ENCODE measurements at places on chromosomes 12 and 14.

DNA sequence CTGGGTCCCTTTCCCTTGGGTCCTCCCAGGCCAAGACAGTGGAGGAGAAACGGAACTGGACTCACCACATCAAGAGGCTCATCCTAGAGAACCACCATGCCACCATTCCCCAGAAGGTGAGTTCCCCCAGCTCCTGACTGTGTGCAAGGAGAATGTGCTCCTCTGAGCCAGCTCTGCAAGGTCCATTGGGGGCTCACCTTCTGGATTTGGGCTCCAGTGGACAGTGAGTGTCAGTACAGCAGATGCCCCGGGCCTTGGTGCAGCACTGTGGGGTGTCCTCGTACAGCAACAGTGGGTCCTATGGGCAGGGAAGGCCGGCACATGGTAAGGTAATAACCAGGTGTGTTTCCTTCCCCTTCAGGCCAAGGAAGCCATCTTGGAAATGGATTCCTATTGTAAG is 27.8 kb downstream of the PLEKHG3 start:
- DNase-seq, result no peak

- DNase-seq, result peak; percentile 45
Observed at GRCh38 chr14:35365130-35366055, 39.2 kb downstream of the NFKBIA start.

GRCh38 chr12:6135071-6135470 is 10.6 kb upstream of the VWF start:
- DNase-seq, result no peak

- DNase-seq, result no peak
Observed at GRCh38 chr14:30532264-30532663, 26.7 kb upstream of the G2E3 start.

DNA sequence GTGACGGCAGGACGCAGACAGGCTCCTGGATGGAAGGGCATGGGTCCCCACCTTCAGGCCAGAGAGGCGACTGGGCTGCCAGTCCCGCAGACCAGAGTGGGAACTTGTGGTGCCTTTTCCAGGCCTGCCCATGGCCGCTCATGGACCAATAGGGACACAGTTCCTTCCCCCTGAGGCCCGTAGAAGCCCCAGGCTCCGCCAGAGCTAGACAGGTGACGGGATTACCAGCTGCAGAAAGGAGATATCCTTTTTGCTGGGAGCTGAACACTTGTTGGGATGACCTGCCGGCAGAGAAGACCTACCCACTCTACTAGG is 73.6 kb upstream of the RASSF8 start:
- DNase-seq, result no peak

GRCh38 chr14:56378475-56378877 is 201.1 kb upstream of the TMEM260 start:
- DNase-seq, result no peak

- no peak for DNase-seq
Observed at GRCh38 chr12:40988824-40989223, 199.3 kb upstream of the PDZRN4 start.

- DNase-seq, result no peak
Observed at GRCh38 chr12:109098183-109098604, 797 bp downstream of the UNG start.

DNA sequence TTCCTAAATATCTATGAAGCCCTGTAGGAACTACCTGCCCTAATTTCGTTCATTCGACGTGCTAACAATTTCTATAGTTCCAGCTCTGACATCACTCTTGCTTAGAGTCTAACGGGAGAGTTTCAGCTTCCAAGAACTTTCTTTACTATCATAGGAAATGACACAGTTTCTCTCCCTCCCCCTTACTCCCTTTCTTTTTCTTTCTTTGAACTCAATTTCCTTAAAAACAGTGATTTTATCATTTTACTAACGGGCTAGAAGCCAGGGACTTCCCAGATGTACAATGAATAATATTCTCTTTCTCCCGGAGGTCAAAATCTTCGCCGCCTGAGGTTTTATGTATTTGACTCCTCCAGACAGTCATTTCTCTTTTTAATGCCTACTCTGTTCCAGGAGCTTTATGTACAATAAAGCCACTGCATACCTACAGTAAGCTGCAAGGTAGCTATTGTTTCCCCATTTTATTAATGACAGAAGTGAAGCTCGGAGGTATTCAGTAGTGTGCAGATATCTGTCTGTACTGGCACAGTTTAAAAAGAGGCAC is 15.7 kb downstream of the SMCO2 start:
- no peak for DNase-seq

GRCh38 chr14:102786768-102787167 is 9.5 kb downstream of the TRAF3 start:
- DNase-seq, result no peak

DNA sequence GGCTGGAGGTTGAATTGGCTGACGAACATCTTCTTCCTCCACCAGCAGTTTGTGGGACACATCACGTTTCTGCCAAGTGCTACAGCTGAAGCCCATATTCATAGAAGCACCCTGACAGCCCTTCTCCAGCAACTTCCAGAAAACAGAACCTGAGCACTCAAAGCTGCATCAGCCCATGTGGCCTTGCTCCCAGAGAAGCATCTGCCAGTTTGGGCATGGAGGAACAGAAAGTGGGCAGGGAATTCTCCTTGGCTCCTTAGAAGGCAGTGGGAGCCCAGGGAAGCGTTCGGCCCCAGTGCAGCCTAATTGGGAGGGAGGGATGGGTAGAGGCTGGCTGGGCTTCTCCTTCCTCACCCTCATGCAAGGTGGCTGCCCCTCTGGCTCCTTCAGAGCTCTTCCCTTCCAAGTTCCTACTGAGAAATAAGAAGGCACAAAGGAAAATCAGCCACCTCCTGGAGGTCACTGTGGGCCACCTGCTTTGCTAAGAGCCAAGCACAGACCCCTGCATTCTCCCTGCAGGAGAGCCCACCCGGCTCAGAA is 4.1 kb upstream of the NGB start:
- DNase-seq, result no peak

DNA sequence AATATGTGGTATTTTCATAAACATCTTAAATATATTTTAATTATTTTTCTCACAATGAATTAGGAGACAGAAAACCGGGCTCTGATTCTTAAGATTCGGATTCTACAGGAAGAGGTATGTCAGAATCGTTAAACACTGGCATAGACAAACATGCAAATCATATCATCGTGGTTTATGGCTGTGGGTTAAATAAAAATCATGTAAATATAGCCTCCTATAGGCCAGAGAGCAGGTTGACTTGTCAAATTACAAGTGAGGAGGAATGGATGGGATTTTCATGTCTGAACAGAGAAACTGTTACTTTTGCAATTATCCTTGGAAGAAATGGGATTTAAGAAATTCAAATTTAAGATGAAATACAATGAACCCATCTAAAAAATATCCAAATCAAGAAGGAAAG is 74.9 kb upstream of the BCAT1 start:
- DNase-seq, result no peak

DNA sequence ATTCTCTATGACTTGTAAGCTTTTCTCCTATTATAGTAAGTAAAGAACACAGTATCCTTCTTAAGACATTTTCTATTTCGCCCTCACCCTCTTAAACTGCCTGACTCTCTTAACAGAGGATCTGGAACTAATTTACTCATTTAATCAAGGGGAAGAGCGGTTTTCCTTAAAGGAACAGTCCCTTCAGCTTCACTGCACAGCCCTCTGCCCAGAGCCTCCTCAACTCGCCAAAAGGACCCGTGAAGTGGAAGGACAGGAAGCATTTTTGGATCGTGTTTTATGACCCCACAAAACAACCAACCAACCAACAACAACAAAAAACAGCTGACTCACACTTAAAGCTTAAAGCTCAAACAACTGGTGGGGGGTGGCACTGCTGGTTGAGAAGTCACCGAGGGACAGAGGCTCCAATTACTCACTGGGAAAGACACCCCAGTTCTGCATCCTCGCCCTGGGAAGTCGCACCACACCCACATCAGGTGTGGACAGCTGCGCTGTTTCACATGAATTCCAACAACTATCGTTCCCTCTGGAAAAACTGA is 35.7 kb downstream of the NID2 start:
- no peak for DNase-seq

DNA sequence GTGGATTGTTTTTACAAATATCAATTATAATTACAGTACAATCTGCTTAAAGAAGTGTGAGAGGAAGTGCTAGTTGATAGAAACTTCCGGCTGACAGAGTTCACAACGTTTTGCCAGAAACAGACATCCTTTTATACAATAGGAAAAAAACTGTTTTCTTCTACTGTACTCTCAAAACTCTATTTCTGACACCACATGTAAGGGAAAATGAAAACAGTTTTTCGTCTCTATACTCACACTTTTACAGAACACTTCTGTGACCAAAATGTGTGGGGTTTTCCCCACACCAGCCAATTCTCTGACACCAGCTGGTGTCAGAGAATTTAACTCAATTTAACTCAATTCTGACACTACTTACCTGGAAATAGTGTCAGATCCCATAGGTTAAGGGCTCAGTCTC is 24.2 kb upstream of the HIF1A start:
- peak; percentile 54 for DNase-seq

GRCh38 chr12:57756406-57757341 is 1.8 kb downstream of the MARCHF9 start:
- peak; percentile 77 for DNase-seq

DNA sequence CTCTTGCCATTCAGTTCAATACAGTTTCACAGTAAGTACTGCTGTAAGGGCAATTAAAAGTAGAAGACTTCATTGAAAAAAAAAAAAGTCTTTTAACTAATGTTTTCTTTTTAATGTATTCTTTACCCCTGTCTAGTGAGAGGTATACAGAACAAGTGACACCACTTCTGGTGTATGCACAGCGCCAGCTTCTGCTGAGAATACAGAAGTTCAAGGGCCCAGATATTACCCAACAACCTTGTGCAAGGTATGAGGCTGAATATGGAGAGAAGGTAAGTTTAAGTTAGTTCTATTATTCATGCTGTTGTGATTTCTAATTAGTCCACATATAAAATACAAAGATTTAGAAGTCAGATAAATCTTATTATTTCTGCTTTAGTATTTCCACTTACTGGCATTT is 168.7 kb downstream of the CFAP54 start:
- DNase-seq, result no peak

- no peak for DNase-seq
Observed at GRCh38 chr12:25263594-25263993, 12.9 kb upstream of the KRAS start.

DNA sequence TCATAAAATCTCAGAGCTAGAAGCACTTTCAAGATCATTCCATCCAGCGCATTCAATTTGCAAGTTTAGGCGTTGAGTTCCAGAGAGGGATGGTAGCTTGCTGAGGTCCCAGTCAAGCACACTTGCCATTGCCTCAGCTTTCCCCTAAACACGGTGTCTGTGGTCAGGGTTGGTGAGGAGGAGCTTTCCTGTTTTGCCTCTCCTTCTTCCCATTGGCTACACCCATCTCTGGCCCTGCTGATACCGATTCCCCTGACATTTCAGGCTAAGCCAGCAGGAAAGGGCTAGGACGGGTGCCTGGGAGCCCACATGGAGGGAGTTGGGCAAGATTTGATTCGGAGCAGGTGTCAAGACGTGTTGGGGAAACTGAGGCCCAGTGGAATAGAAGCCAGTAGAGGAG is 9.1 kb downstream of the NFATC4 start:
- DNase-seq, result no peak
